Osteoblast (primary cell): ENCODE measurements at places on chromosomes 12 and 14. TPM values are rescaled to one million over a fixed set of nuclear protein-coding genes. Genes with fewer than 3 reads are reported as not detected.

The RTL1 gene
- not detected in 2 replicates for total RNA-seq

The LRRIQ1 gene
- total RNA-seq, result under 0.01 TPM in 1 of 2 replicates, not detected in the other

DNA sequence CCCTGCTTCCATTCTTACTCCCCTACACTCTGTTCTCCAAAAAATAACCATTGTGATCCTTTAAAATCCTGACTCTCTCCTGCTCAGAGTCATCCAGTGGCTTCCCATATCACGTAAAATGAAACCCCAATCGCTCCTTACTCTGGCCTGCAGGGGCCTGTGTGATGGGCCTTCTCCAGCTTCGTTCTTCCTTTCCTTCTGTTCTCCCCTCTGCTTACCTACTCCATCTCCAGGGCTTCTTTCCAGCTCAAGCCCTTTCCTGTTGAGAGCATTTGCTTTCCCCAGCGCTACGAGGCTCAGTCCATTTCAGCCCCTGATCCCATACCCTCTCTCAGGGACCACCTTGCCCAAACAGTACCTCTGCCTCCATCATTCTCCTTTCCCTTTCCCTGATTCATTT, 144.4 kb upstream of the ARHGAP5 start:
- DNase-seq, result no peak

DNA sequence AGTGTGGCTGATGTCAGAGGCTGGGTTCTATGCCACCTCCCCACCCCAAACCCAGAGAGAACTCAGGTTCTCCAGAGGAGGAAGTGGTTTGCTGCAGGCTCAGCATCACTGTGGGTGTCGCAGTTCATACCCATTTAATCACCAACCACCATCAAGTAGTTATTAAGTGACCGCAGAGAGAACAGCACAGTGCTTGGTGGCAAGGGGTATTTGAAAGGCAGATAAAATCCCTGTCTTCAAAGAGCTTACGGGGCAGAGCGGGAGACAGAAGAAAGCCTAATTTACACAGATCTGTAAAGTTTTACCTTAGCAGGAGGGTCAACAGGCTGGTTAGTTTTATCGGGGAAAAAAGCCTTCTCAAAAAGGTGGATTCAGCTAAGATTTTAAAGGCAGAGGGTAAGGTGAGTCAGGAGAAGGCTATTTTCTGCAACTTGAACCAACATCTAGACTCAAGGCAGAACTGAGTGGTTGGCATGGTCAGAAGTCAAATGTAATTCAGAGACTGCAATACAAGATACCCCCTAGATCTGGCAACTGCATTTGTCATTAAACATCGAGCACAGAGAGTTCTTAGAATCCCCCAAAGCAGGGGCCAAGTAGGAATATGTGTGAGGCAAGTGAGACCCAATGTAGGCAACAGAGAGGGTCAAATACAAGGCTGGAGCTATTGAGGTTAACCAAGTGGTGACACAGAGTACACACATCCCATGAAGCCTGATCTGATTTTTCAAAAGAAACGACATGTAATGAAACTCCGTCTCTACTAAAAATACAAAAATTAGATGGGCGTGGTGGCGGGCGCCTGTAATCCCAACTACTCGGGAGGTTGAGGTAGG, 13.2 kb downstream of the PXN start:
- no peak for DNase-seq

GRCh38 chr12:91183551-91183950, 934 bp upstream of the DCN start:
- DNase-seq, result no peak

- DNase-seq, result no peak
Measured at GRCh38 chr14:97311411-97311810, 514.2 kb downstream of the VRK1 start.
